ENCODE measurements at places on chromosomes 13 and 19.
A peak's percentile ranks its signal among the peaks of the same experiment; 100 is the strongest.

GRCh38 chr19:44692379-44692721, 6.6 kb upstream of the CEACAM16 start:
- DNase-seq: no peak

- DNase-seq: no peak
Measured at GRCh38 chr19:57558525-57558924, 1.1 kb downstream of the ZNF550 start.

- no peak for DNase-seq
Measured at GRCh38 chr13:105087945-105088344, 1447.5 kb downstream of the EFNB2 start.

GRCh38 chr19:49437231-49437630, 4.1 kb downstream of the SLC17A7 start:
- DNase-seq: no peak

GRCh38 chr19:3381701-3382372, 15.5 kb downstream of the NFIC start:
- DNase-seq: no peak

DNA sequence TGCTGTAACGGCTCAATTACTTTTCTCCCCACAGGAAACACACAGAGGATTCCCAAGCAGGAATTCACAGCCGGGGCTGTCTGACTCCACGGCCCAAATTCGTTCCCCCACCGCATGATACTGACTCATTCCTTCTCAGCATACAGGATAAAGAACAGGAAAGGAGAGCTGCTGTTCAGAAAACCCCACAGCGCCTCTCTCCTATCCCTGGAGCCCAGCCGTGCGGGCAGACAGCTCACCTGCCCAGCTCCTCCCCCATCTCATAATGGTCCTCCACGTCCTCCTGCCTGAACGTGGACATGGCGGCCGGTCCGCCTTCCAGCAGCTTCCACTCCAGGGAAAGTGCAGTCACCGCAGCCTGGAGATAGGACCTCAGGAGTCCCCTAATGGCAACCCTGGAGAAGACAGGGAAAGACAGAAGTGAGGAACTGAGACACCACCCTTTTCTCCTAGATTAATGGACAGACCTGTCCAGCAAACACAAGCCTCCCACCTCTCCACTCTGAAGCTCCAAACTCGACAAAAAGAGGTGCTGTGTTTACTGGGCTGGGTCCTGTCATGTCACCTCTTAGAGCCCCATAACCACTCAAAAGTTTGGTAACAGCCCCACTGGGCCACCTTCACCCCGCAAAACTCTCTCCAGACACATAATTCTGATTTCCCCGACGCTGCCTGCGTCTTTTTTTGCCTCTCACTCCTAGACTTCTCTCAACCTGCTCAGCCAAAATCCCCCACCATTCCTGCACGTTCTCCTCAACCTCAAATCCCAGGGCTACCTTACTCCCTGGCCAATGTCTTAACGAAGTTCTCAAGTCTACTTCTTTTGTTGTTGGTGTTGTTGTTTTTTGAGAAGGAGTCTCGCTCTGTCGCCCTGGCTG, 1.2 kb downstream of the DAPK3 start:
- peak; percentile 59 for DNase-seq

DNA sequence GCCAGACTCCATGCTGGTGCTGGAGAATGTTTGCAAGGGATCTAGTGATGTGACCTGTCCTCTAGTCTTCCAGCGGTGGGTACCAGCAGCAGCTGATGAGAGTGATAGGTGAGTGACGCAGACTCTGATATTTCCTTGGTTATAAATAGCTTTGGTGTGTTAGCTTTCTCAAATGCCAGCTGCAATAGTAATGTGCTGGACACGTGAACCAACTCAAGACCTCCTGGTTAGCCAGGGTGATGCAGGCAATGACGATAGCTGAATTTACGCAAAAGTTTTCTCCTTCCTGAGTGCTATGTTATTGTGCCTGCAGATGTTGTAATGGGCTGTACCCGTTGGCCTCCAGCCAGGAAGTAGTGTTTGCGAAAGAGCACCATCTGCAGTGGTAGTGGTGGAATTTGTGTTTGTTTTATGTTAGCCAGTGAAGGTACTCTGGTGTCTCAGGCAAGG, 129.5 kb downstream of the CYSLTR2 start:
- no peak for DNase-seq

DNA sequence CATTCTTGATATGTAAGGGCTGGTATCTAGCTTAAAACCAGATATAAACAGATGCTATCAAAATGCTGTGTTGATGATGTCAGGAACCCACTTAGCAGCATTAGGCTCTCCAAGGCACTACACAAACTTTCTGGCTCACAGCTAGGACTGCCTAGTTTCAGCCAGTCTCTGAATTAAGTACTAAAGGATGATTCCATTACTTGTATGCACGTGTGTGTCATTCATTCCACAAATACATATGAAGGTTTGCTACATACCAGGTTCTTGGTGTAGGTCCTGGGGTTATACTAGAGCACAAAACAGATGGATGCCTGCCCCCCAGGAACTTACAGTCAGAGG, 151.5 kb downstream of the RGCC start:
- no peak for DNase-seq

DNA sequence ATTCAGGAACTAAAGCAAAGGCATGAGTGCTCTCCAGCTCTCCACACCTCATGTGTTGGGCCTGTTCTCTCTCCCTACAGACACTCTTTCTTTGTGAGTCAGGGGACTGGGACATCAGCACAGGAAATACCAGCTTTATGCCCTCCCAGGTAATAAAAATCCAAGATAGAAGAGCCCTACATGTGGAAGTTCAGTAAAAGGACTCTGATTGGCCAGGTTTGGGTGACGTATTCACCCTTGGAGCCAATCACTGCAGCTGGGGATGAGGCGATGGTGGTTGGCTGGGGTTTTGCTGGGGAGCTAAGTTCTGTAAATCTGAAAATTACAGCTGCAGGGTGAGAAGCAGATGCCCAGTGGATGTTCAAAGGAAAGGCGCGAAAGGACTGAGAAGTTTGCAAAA, 32.5 kb downstream of the CCDC70 start:
- DNase-seq: no peak

DNA sequence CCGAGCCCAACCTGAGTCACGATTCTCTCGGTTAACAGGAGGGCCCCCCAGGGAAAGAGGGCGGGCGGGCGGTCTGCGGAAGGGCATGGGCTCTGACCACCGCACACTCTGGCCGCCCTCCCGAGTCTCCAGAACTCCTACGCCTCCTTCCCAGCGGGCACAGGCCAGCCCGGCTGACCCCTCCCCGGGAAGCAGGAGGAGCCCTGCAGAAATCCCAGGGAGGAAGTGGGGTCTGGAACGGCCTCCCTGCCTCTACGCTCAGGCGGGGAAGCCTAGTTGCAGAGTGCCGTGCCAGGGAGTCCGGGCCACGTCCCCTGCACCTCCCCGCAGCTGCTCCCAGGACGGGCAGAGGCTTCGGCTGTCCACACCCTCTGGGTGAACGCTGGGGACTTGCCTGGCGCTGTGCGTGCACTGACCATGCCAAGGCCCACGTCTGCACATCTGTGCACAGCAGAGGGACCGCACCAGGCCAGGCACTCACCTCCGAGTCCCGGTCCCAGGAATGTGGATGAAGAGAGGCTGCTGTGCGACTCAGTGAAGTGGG, 20.8 kb downstream of the TCF3 start:
- no peak for DNase-seq
